Suppressor macrophage treated with lipopolysaccharide for 4 hours (primary cell): ENCODE measurements at places on chromosomes 5 and 9.

DNA sequence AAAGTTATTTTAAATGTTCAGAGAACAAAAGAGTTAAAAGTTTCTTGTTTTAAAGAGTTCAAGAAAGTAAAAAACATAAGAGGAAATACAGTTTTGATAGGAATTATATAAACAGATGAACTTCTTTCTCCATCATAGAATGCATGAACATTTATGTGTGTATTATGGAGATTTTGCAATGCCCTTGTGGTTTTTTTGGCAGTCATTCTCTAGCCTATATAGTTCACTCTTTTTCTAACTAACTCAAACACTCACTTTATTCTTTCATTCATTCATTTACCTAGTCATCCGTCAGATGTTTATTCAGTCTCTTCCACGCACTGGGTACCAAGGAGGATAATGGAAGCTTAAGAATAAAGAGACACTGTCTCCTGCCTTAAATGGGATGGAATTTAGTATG, 195.9 kb upstream of the VLDLR start:
- no peak for DNase-seq

GRCh38 chr9:79660615-79661014, 88.8 kb downstream of the TLE4 start:
- DNase-seq: no peak

- no peak for DNase-seq
Observed at GRCh38 chr5:110702704-110703103, 23.8 kb downstream of the TMEM232 start.

DNA sequence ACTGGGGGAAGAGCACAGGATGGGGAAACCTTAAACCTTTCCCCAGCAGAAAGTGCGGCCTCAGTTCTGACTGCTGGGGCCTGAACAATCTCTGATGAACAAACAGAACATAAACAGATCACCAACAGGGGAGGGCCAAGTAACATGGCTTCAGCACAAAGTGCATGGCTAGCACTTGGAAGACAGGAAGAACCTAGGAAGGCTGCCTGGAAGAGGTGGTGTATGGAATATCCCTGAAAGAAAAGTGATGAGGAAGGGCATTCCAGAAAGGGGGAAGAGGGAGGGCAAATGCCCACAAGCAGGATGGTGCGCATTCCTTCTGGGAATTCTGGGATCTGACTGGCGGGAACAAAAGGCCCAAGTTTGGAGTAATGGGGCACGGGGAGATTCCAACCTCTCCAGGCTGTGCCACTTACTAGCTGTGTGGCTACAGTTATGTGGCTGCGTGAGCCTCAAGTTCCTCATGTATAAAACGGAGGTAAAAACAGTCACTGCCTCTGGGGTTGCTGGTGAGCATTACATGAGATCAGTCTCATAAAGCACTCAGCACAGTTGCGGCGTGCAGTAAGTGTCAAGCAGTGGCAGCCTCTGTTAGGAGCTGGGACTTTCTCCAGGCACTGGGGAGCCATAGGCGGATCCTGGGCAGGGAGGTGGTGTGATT, 1.6 kb downstream of the PDGFRB start:
- DNase-seq: no peak

- DNase-seq: no peak
Observed at GRCh38 chr9:119810645-119811429, 441.6 kb upstream of the BRINP1 start.
